Vagina (tissue), 2 donors: ENCODE measurements at places on chromosomes 12 and 14. TPM values are rescaled to one million over a fixed set of nuclear protein-coding genes. Genes with fewer than 3 reads are reported as not detected.

SPIC gene
- not detected for total RNA-seq

DNA sequence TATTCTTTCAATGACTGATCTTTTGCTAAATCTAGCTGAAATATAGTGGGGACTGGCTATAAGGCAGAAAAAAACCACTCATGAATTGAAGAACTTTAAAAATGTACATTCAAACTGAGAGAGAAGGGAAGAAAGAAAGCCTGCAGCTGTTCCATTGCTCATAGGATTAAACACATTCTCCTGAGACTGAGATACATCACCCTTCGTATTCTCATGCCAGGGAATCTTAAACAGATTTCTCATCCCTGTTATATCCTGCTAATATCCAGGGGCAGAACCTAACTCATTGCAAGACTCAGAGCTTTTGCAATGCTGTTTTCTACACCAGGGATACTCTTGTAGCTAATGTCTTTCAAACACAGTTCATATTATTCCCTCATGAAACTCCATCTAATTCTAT is 67.2 kb upstream of the ACSS3 start:
- no peaks in the 10 kb centered on the region for H3K27me3 ChIP-seq
- H3K36me3 ChIP-seq = no peaks in the 10 kb centered on the region
- H3K4me1 ChIP-seq = no peaks in the 10 kb centered on the region
- no peak overlapping the region for H3K4me3 ChIP-seq
- DNase-seq = no peak

- no peaks in the 10 kb centered on the region for H3K27me3 ChIP-seq
- H3K27ac ChIP-seq = no peak overlapping the region
- H3K36me3 ChIP-seq = no peaks in the 10 kb centered on the region
- DNase-seq = no peak
- H3K4me1 ChIP-seq = no peaks in the 10 kb centered on the region
Observed at GRCh38 chr12:54891717-54892478, 37.6 kb downstream of the MUCL1 start.

DNA sequence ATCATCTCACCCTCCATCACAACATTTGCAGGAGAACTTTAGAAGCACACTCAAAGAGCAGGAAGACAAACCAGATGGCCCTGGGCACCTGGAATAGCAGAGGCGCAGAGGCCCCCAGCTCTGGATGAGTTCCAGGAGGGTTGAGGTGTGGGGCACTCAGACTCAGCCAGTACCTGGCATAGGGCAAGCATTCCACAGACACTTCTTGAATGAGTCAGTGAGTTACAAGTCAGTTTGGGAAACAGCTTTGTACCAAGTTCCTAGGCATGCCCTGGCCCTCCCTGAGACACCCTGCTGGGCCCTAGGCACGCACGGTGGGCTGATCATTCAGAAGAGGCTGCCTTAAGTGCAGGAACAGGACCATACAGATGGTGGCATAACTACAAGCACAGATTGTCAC is 54.3 kb downstream of the MAP3K9 start:
- DNase-seq = no peak
- no peak overlapping the region for H3K27ac ChIP-seq
- no peak overlapping the region for H3K4me3 ChIP-seq
- no peaks in the 10 kb centered on the region for H3K4me1 ChIP-seq
- H3K36me3 ChIP-seq = no peaks in the 10 kb centered on the region
